AG09319 (cell line): ENCODE measurements at places on chromosomes 12 and 14.

DNA sequence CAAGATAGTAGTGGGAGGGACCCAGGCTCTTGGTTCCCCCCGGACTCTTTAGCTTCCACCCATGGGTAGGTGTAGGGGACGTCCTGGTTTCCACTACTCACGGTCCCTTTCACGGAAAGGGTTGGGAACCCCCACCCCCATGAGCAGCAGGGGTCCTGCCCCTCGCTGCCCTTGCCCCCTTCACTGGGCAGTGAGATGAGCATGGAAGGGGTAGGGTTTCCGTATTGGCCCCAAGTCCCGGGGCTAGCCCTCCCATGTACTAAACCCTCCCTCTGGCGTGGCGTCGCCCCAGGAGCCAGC lies 12.7 kb downstream of the AGAP2 start:
- DNase-seq = no peak

GRCh38 chr14:92753250-92753649 lies 4.8 kb upstream of the LGMN start:
- no peak for DNase-seq

DNA sequence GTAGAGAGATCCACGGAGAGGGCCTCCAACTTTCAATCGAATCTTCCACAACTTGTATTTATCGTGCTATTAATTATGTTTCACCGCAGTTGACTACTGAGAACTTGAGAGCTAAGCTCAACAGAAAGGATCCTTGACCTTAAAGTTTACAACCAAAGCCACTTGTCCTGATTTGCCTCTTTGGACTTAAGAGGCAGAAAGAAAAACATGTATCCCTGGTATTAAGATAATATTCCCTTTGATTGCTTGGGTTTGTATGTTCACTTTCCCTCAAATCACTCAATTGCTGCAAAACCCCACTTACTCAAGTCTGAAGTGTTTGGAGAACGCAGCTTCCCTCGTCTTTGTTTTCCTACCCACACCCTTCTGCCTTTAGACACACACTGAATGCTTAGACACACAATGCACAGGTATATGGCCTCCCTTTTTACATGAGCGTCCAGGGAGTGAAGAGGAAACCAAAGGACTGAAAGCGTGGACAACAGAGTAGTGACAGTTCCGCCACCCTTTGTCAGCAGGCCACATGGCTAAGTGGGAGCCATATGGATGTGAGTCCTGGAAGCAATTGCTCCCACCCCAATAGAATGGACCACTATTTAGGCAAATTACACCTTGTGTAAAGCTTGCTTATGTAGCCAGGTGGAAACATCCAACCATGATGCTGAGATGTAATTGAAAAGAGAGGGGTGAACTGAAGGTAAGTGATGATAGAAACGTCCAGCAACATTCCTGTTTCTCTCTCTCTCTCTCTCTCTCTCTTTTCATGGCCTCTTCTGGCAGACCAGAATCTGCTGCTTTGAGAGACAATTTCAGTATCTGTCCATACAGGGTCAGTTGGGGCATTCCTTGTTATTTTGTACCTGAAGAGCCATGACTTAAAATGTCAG lies 1.4 kb upstream of the PKP2 start:
- DNase-seq = no peak

GRCh38 chr12:8697476-8698131 lies at the start of gene RIMKLB:
Gene RIMKLB (plus strand): TSS chr12:8697991. CDS start chr12:8713867, 15,876 bp downstream.
- no peak for DNase-seq

DNA sequence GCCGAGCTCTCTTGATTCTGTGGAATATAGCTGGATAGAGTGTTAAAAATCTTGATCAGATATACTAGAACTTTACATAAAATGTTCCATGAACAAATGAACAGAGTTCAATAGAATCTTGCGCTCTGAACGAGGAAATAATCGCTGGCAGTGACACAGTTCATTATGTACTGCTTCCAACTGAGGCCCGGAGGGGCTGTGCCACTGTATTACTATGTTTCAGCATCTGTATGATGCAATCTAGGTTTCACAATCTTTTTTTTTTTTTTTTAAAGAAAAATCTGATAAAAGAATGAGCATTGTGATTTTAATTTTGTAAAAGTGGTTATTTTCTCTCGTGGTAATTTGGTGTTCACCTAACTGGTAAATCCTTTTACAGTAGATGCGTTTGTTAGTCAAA lies 77.2 kb downstream of the FERMT2 start:
- DNase-seq = peak; percentile 42

DNA sequence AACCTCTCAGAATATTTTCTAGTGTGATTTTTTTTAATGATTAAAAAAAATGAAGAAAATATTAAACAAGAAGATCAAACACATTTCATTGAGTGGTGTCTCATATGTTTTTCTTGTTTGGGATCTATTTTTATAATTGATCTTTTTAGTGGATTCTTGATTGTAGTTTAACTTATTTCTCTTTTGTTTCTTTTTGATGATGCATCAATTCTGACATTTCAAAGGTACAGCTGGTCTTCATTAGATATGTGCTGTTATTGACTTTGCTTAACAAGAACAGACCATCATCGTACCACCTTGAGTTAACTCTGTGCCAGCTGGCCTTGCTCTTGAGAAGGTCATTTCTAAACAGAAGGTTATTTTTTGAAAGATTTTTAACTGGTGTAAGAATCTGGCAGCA lies 45.8 kb upstream of the FGD4 start:
- DNase-seq = no peak

DNA sequence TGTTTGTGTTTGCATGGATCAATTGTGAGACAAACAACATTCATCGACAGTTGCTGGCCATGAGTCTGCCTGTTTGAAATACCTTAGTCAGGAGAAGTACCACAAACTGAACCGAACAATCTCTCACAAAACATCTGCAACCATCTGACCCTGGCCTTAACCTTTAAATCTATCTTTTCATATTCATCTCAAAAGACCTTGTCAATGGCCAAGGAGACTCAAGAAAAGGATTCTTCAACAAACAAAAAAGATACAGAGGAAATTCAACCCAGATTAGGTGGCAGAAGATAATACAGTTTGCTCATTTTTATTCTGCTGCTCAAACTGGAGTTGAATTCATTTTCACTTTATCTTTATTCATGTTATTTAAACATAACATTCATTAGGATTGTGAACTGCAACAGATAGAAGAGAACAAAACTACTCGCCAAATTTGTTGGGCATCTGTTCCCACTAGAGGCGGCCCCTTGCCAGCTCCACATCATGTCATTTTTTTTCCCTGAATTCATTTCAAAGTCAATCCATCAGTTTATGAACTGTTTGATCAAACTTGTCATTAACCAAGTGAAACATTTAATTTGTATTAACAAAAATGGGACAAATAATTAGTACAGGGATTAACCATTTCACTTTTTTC lies 152.3 kb upstream of the OTX2 start:
- DNase-seq = no peak

GRCh38 chr14:38950676-38951075 lies 152.4 kb downstream of the SEC23A start:
- DNase-seq = no peak

DNA sequence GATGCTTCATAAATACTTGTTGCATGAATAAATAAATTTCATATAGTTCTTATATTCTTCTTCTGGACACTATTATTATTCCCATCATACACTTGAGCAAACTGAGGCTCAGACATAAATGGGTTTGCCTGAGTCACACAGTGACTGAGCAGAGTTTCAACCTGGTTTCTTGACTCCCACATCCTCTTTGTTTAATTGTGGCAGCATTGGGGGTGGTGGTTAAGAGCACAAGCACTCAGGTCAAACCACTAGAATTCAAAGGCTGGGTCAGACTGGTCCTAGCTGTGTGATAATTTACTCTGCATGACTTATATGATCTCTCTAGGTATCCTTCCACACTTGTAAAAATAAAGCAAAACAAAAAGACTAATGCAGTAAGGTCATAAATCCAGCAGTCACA lies 274.9 kb upstream of the SRRM4 start:
- no peak for DNase-seq

DNA sequence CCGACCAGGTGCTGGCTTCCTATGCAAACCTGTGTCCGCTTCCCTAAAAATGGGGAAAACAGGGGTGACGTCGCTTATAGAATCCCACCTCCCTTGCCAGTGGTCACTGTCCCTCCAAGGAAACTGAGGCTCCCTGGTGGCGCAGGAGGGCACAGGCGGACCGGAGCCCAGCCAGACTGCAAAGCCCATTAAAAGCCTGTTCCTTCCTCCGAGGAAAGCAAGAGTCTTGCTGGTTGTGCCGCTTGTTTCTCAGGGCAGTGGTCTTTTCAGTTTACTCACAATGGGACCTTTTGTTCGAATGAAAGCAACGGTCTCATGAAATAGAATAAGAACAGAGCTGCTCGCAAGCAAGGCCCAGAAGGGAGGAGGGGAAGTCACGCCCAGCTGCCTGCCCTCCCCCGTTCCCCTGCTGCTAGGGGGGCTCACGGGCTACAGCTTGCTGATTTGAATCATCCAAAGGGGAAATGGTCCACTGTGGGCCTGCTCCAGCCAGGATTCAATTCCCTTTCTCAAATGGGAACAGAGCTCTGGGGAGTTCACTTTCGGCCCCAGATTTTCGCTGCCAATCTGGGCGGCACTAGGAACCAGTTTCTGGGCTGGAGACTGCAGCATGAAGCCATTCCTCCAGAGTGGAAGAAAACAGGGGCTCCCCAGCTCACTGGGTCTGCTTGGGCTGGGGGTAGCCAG lies 4.6 kb upstream of the SELPLG start:
- no peak for DNase-seq

GRCh38 chr12:125340791-125341190 lies 275.6 kb downstream of the AACS start:
- peak; percentile 1 for DNase-seq

DNA sequence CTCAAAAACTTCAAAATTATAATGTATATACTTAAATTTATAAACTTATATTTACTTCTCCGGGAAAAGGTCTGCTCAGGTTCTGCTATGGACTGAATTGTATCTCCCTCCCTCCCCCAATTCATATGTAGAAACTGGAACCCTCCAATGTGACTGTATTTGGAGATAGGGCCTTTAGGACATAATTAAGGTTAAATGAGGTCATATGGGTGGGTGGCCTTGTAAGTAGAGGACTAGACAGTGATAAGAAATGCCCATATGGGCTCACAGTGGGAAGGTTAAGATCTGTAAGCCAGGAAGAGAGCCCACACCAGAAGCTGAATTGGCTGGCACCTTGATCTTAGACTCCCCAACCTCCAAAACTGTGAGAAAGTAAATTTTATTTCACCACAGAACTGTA lies 84.5 kb downstream of the TAOK3 start:
- DNase-seq = no peak

- no peak for DNase-seq
Measured at GRCh38 chr14:93974833-93975232, 1.5 kb downstream of the ASB2 start.

GRCh38 chr14:20302042-20302755 lies 3.6 kb downstream of the TTC5 start:
- no peak for DNase-seq

- DNase-seq = no peak
Measured at GRCh38 chr14:105487449-105487985, 831 bp downstream of the CRIP1 start.

DNA sequence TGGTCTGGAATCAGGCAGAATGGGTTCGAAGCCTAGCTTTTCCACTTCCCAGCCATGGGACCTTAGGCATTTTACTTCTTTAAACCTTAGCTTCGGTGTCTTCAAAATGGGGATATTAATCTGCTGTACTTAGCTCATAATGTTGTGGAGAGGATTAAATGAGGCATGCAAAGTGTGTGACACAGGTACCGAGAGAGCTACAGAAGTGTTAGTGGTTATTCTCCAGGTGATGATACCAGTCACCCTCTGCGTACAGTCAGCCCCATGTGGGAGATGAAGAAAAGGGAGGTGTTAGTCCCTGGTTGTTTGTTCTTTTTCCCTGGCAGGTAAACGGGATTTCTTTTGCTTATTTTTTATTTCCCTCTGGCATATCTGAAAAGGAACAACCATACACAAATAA lies 212.1 kb downstream of the PHLDA1 start:
- DNase-seq = no peak

- DNase-seq = no peak
Measured at GRCh38 chr12:19847294-19848059, 408.2 kb downstream of the AEBP2 start.

DNA sequence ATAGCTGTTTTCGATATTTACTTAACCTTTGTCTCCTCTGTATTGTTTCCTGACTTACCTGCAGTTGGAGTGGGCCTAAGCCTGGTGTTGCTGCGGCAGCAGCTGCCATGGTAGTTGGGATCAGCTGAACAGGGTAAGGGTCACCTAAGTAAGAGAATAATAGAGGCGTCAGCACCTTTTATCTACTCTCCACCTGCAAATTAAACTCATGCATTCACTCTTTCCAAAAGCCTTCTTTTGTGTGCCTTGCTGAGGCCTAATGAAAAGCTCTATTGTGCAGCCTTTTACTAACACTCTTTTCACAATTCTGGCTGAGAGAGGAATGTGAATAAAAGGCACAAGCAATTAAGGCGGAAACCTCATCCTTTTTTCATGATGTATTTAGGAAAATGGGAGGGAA lies 308.7 kb downstream of the SOX5 start:
- DNase-seq = no peak

DNA sequence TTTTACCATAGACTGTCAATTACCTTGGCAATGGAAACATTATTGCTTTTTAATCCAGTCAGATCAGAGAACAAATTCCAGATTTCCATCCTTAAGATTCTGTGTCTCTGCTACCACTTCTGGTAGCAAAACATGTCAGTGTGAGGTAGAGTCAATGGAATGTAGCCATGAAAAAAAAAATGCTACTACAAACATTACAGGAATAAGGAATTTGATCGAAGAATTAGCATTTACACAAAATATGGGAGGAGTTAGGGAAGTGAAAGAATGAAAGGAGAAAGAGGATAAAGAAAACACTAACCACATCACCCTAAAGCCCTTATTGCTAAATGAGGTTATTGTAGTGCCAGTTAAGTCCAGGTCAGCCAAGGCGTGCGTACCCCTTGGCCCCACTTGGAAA lies 9.2 kb downstream of the MED21 start:
- no peak for DNase-seq

DNA sequence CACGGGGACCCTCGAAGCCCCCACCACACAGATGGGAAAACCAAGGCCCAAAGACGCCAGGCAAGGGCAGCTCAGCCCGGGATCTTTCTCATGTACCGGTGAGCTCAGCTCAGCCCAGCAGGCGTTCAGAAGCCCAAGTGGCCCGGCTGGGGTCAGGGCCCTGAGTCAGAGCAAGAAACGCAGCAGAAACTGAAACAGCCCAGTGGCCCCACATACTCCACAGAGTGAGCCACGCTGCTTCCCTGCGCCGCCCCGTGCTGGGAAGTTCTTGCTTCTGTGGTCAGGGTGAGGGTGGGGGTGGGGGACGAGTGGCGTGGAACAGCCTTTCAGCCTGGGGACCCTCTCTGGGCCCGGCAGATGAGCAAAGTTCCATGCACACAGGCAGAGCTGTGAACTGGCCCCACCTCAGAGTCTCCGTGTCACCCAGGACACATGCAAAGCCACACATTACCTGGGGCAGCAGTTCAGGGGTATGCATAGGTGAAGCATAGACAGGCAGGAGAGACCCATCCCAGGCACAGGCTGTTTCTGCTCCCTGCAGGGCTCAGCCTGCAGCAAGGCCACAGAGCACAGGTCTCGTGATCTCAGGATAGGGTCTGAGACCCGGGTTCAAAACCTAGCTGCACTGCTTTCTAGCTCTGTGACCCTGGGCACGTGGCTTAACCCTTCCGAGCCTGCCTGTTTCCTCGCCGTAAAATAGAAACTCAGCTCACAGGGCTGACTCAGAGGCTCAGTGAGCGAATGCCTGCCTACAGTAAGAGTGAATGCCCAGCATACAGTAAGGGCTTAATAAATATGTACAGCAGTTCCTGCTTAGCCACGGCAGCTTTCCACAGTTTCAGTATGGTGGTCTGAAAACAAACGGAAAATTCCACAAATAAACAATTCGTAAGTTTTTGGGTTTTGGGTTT lies 21.6 kb downstream of the NCOR2 start:
- DNase-seq = no peak

GRCh38 chr12:98592825-98593322 lies 612 bp upstream of the SLC25A3 start:
- DNase-seq = no peak
